Vein endothelial cell (primary cell): ENCODE measurements at places on chromosomes 5 and 9. TPM values are rescaled to one million over a fixed set of nuclear protein-coding genes. Genes with fewer than 3 reads are reported as not detected.

Gene ORM1
- total RNA-seq: not detected in 2 replicates

Gene TMC1
- 0.33 and 0.67 TPM in 2 replicates for total RNA-seq

Gene C5orf34
- 2.6 and 4.5 TPM in 2 replicates for total RNA-seq

Gene ANKRD34B
- total RNA-seq: not detected in 2 replicates

Gene ZNF366
- 3.6 and 18.2 TPM in 2 replicates for total RNA-seq

Gene GRXCR2
- total RNA-seq: not detected in 2 replicates

Gene BTNL8
- not detected in 2 replicates for total RNA-seq

Gene GMCL2
- total RNA-seq: under 0.01 TPM in 1 of 2 replicates, not detected in the other

Gene BICD2
- 47.0 and 54.2 TPM in 2 replicates for total RNA-seq

Gene FPGS
- total RNA-seq: 103 and 117 TPM in 2 replicates

Gene TMEM215
- under 0.01 TPM in 1 of 2 replicates, not detected in the other for total RNA-seq

Gene WDR31
- total RNA-seq: 0.29 and 0.33 TPM in 2 replicates

Gene HIGD2A
- total RNA-seq: 38.4 and 57.8 TPM in 2 replicates

Gene SLC1A1
- total RNA-seq: 20.2 and 24.5 TPM in 2 replicates

Gene IRX2
- total RNA-seq: 0.10 TPM in 1 of 2 replicates, not detected in the other

Gene SLC36A3
- total RNA-seq: not detected in 2 replicates

Gene ORM2
- total RNA-seq: not detected in 2 replicates

Gene PCDHA9
- total RNA-seq: under 0.01 TPM in 2 replicates

Gene PCDHGA11
- total RNA-seq: 11.4 and 12.4 TPM in 2 replicates

Gene MRPL41
- total RNA-seq: 33.2 and 43.1 TPM in 2 replicates

Gene GPR21
- total RNA-seq: 1.3 TPM in 2 replicates

Gene HAVCR2
- under 0.01 and 0.67 TPM in 2 replicates for total RNA-seq

Gene GADD45G
- total RNA-seq: not detected in 2 replicates

Gene FOXB2
- total RNA-seq: not detected in 2 replicates

Gene DOCK8
- 3.2 and 3.9 TPM in 2 replicates for total RNA-seq
